Hepatocyte (in vitro differentiated cells): ENCODE measurements at places on chromosomes 4 and X. TPM values are rescaled to one million over a fixed set of nuclear protein-coding genes. Genes with fewer than 3 reads are reported as not detected.
A peak's percentile ranks its signal among the peaks of the same experiment; 100 is the strongest.

Gene UNC5C
- 3.5 and 6.9 TPM in 2 replicates for polyA plus RNA-seq

Gene TMEM35A
- polyA plus RNA-seq, result 2.5 and 2.9 TPM in 2 replicates

Gene WDR17
- 0.63 and 1.1 TPM in 2 replicates for polyA plus RNA-seq

Gene MSX1
- polyA plus RNA-seq, result 22.9 and 30.4 TPM in 2 replicates

Gene GAGE12J
- polyA plus RNA-seq, result not detected in 2 replicates

Gene MID2
- polyA plus RNA-seq, result 4.1 and 4.4 TPM in 2 replicates

Gene AFF2
- 1.3 and 2.1 TPM in 2 replicates for polyA plus RNA-seq

Gene ARHGAP6
- 4.9 and 6.4 TPM in 2 replicates for polyA plus RNA-seq

Gene KIAA1210
- not detected in 2 replicates for polyA plus RNA-seq

GRCh38 chr4:150988238-150988637, 26.8 kb downstream of the LRBA start:
- H3K4me1 ChIP-seq, result no peaks in the 10 kb centered on the region
- DNase-seq, result no peak
- no peaks in the 10 kb centered on the region for H3K36me3 ChIP-seq
- H3K4me3 ChIP-seq, result no peak overlapping the region

- H3K27ac ChIP-seq, result peak overlapping the region; percentile 99
- DNase-seq, result no peak
- H3K27me3 ChIP-seq, result no peaks in the 10 kb centered on the region
Measured at GRCh38 chrX:120562569-120562926, 1.8 kb upstream of the CUL4B start.

- no peaks in the 10 kb centered on the region for H3K27me3 ChIP-seq
- DNase-seq, result no peak
- no peaks in the 10 kb centered on the region for H3K4me1 ChIP-seq
- no peaks in the 10 kb centered on the region for H3K36me3 ChIP-seq
- no peak overlapping the region for H3K4me3 ChIP-seq
Measured at GRCh38 chr4:60652933-60653332, 547.2 kb upstream of the ADGRL3 start.

DNA sequence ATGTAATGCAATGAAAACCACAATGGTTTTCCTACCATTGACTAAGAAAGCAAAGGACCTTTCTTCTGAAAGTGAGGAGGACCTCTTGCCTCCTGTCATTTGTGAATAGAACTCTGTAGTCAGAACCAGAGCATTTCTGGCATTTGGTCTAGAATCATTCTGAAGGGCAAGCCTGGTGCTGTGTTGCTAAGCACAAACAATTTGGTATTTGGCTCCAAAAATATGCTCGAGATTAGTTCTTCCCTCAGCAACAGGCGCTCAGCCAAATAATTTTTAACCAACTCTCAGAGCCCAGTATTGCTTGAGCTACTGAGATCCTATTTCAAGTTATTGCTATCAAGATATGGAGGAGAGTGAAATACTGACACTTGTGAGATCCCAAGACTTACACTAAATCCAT, 71.0 kb downstream of the SNCA start:
- H3K4me3 ChIP-seq, result no peak overlapping the region
- no peaks in the 10 kb centered on the region for H3K36me3 ChIP-seq
- H3K4me1 ChIP-seq, result no peaks in the 10 kb centered on the region
- no peaks in the 10 kb centered on the region for H3K27me3 ChIP-seq
- no peak for DNase-seq
- H3K27ac ChIP-seq, result no peak overlapping the region

DNA sequence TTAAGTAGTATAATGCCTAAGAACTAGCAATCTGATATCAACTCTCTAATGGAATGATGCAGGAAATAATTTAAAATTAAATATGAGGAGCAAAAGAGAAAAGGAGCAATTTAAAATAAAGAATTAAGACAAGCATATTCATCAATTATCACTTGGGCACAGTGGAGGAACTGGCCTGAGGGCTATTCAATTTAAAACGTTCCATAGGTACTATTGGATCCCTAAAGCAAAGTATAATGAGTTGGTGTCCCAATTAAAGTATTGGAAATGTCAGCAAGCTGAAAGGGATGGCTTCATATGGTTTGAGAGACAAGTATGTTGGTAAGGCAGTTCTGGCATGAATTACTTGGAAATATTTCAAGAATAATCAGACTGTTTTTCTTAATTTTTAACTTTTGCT, 2064.1 kb upstream of the TENM3 start:
- no peaks in the 10 kb centered on the region for H3K27me3 ChIP-seq
- no peak overlapping the region for H3K27ac ChIP-seq
- no peaks in the 10 kb centered on the region for H3K4me1 ChIP-seq
- H3K4me3 ChIP-seq, result no peak overlapping the region

- no peak overlapping the region for H3K27ac ChIP-seq
- no peak for DNase-seq
- H3K36me3 ChIP-seq, result no peaks in the 10 kb centered on the region
- no peak overlapping the region for H3K4me3 ChIP-seq
Measured at GRCh38 chrX:118666521-118666920, 60.9 kb upstream of the IL13RA1 start.

GRCh38 chrX:51608766-51609165, 9.9 kb downstream of the CENPVL3 start:
- no peak overlapping the region for H3K4me3 ChIP-seq
- no peak for DNase-seq
- H3K27me3 ChIP-seq, result no peaks in the 10 kb centered on the region
- no peaks in the 10 kb centered on the region for H3K36me3 ChIP-seq
- no peaks in the 10 kb centered on the region for H3K4me1 ChIP-seq

- H3K27ac ChIP-seq, result no peak overlapping the region
- H3K36me3 ChIP-seq, result no peaks in the 10 kb centered on the region
- no peak overlapping the region for H3K4me3 ChIP-seq
- no peak for DNase-seq
- no peaks in the 10 kb centered on the region for H3K27me3 ChIP-seq
Measured at GRCh38 chr4:41396214-41396613, 139.5 kb downstream of the UCHL1 start.

- H3K4me3 ChIP-seq, result no peak overlapping the region
- H3K27ac ChIP-seq, result no peak overlapping the region
- H3K27me3 ChIP-seq, result no peaks in the 10 kb centered on the region
Measured at GRCh38 chrX:105314458-105314857, 94.0 kb upstream of the TEX13A start.

DNA sequence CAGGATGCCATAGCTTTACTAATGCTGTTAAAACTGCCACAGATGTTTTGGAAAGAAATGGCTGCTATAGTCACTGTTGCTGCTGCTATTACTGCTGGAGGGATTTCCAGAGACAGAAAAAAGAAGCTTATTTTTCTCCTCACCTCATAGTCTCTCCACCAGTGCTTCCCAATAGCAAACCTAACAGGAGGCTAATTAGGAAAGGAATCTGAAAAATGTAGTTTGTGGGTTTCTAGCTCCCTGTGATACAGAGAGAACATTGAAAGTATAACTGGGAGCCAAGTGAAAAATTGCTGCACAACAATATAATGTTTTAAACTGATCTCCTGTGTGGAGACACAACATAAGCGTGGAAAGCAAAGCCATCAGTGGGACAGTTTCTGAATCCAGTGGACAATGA, 8.6 kb upstream of the TSPAN7 start:
- no peak overlapping the region for H3K4me3 ChIP-seq
- no peak overlapping the region for H3K27ac ChIP-seq
- no peaks in the 10 kb centered on the region for H3K36me3 ChIP-seq
- DNase-seq, result no peak
- H3K4me1 ChIP-seq, result no peaks in the 10 kb centered on the region

DNA sequence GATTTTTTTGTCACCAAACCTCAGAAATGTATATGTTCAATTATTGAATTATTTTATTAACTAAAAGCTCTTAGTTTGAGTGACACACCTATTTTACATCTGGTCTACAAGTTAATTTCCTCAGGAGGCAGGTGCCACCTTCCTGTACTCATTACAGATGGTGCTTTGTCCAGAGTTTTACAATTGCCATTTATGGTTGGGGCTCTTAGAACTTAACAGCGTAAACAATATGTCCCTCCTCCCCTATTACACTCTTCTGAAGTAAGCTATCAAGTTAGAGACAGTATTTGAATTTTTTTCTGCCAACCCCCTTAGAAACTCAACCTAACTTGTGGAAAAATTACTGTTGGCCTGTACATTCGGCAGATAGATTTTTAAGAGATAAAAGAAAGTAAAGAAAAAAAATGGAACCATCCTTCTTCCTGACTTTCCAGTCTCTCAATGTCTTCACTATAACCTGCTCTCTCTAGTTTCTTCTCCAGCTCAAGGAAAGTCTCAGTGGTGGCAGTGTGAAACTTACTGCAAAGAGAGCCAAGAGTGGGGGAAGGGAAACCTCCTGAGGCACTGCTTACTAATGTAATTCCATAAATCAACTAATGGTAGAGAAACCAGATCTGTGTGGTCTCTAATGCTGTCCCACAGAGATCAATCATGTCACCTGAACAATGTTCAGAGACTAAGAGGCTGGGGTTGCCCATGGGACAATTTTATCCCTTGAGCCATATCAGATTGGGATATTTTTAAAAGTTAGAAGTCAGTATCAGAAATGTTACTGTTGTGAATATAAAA, 7.8 kb downstream of the CXXC4 start:
- DNase-seq, result peak; percentile 26
- peaks cover 5% of the 10 kb centered on the region for H3K4me1 ChIP-seq
- H3K4me3 ChIP-seq, result no peak overlapping the region
- H3K27ac ChIP-seq, result peak overlapping the region; percentile 48

- no peak overlapping the region for H3K4me3 ChIP-seq
- H3K27ac ChIP-seq, result no peak overlapping the region
- H3K27me3 ChIP-seq, result no peaks in the 10 kb centered on the region
- DNase-seq, result no peak
- H3K4me1 ChIP-seq, result no peaks in the 10 kb centered on the region
Measured at GRCh38 chrX:41233988-41234387, 100.0 kb upstream of the DDX3X start.

- peak overlapping the region; percentile 84 for H3K4me3 ChIP-seq
- peak overlapping the region; percentile 99 for H3K27ac ChIP-seq
- no peaks in the 10 kb centered on the region for H3K27me3 ChIP-seq
- no peak for DNase-seq
- H3K36me3 ChIP-seq, result no peaks in the 10 kb centered on the region
Measured at GRCh38 chrX:12977761-12978204, 2.9 kb downstream of the TMSB4X start.

DNA sequence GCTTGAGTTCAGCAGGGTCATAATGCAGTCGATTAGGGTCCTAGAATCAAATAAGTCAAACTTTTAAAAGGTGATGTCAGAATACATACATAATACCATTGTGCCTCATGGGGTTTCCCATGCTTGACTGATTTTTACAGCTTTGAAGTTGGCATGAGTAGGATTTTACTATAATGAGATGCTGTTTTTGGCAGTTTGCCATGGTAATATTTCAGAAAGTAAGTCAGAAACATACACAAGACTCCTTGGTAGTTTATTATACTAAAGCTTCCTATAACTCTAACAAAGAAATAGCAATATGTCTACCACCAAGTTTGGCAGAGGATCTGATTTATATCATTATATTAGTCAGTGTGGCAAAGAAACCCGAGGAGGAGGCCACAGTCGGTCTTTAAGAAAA, 45.2 kb downstream of the PHKA2 start:
- no peaks in the 10 kb centered on the region for H3K4me1 ChIP-seq
- DNase-seq, result no peak
- H3K27me3 ChIP-seq, result no peaks in the 10 kb centered on the region
- H3K36me3 ChIP-seq, result no peaks in the 10 kb centered on the region
- no peak overlapping the region for H3K4me3 ChIP-seq
- no peak overlapping the region for H3K27ac ChIP-seq

- H3K27me3 ChIP-seq, result peaks cover 9% of the 10 kb centered on the region
- no peaks in the 10 kb centered on the region for H3K36me3 ChIP-seq
- no peak for DNase-seq
- H3K4me3 ChIP-seq, result no peak overlapping the region
Measured at GRCh38 chr4:6576512-6576911, 1.5 kb downstream of the MAN2B2 start.

GRCh38 chr4:47367761-47368160, 95.7 kb downstream of the COMMD8 start:
- H3K27me3 ChIP-seq, result no peaks in the 10 kb centered on the region
- H3K4me1 ChIP-seq, result no peaks in the 10 kb centered on the region
- H3K4me3 ChIP-seq, result no peak overlapping the region
- H3K27ac ChIP-seq, result no peak overlapping the region
- DNase-seq, result no peak

DNA sequence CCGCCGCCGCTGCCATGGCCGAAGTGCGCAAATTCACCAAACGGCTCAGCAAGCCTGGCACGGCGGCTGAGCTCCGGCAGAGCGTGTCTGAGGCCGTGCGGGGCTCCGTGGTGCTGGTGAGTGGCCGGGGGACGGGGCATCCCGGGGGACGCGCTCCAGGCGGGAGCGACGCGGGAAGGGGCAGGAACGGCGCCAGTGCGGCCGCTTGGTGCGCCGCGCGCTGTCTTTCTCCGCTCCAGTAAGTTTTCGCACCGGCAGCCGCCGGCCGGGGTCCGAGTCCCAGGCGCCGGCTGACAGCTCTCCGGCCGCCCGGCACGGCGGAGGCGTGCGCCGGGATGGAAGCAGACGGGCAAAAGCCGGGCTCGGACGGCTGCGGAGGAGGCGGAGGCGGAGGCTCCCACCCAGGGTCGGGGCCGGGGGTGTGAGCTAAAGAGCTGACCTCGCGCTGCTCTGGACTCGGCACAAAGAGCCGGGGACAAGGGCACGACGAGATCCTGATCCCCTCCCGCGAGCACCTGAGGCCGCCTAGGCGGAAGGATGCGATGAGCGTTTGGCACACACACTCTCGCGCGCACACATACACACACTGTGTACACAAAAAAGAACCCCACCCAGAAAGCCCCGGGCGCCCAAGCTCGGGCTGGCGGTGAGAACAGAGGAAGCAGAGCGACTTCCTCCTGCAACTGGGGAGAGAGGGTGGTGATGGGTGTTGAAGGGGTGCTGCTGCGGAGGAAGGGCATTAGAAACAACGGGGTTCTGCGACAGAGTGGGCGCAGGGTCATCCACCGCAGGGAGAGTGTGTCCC, 545 bp downstream of the DOCK11 start:
- no peaks in the 10 kb centered on the region for H3K36me3 ChIP-seq
- H3K27me3 ChIP-seq, result no peaks in the 10 kb centered on the region
- DNase-seq, result peak; percentile 38
- H3K4me3 ChIP-seq, result peak overlapping the region; percentile 58
- no peak overlapping the region for H3K27ac ChIP-seq

DNA sequence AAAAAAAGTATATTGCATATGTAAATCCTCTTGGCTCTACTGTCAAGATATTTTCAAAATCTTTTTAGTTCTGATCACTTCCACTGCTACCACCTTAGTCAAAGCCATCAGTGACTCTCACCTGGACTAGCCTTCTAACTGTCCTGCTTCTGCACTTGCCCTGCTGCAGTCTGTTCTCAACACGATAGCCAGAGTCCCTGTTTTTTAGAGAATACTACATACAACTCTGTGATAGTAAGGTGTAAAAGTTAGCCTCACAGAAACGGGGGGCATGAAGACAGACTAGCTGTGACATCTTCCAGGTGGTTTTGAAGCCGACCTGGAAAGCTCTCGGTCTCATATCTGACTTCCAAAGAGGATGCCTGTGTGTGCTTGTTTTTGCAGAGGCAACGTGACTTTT, 24.7 kb downstream of the EIF2S3 start:
- H3K36me3 ChIP-seq, result no peaks in the 10 kb centered on the region
- no peak for DNase-seq
- H3K27me3 ChIP-seq, result no peaks in the 10 kb centered on the region
- H3K27ac ChIP-seq, result no peak overlapping the region

GRCh38 chr4:17447675-17448298, 64.1 kb downstream of the QDPR start:
- H3K27ac ChIP-seq, result no peak overlapping the region
- H3K36me3 ChIP-seq, result no peaks in the 10 kb centered on the region
- H3K4me3 ChIP-seq, result no peak overlapping the region
- DNase-seq, result peak; percentile 85
